ENCODE measurements at places on chromosomes 7 and 10.

DNA sequence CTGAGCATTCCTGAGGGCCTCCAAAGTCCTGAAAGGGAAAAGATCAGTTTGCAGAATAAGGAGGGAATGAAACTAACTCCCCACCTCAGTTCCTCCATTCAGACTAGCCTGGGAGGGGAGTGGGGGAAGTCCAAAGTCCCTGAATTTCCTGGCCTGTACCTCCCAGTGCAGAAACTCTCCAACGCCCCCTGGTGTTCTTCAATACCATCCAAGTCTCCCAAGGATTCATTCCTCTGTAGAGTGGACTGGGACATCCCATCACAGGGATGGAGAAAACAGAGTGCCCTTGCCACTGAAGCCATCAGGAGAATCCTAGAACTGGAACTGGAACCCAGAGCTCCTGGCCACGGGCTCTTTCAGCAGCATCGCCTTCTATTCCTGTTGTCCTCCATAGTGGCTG lies 1.6 kb upstream of the COL13A1 start:
- no peak for DNase-seq

DNA sequence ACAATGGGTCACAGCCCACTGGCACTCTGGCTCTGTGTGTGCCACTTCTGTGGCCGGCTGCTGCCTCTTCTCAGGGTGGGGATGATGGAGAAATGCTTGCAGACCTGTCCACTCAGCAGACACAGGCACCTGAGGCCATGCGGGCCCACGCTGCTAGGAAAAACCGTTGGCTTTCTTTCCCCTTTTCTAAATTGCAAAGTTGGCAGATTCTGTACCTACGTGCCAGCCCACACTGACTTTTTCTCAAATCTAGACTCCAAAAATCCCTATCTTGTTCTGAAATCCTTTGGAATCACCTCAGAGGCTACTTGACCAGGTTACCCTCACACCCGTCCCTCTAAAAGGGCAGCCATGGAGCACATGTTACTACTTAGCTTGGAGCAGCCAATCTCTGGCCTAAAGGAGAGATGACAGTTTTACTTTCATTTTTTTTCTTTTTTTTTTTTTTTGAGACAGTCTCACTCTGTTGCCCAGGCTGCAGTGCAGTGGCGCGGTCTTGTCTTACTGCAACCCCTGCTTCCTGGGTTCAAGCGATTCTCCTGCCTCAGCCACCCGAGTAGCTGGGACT lies 99.4 kb downstream of the RNF216 start:
- no peak for DNase-seq

DNA sequence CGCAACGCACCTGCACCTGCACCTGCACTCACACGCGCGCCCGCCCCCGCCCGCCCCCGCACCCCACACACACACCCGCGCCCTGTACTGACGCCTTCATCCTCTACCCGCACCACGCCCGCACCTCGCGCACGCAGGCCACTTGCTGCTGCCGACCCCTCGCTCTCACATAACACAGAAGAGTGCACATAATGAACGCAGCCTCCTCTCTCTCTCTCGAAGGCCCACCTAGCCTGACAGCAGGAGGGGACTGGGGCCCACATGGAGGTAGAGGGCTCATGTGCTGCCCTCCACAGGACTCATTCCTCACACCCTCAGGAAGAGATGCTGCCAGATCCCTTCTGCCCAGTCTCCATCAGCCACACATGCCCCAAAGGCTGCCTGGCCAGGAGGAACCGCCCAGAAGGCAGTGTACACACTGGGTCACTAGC lies 432 bp upstream of the CAMK2B start:
- no peak for DNase-seq

DNA sequence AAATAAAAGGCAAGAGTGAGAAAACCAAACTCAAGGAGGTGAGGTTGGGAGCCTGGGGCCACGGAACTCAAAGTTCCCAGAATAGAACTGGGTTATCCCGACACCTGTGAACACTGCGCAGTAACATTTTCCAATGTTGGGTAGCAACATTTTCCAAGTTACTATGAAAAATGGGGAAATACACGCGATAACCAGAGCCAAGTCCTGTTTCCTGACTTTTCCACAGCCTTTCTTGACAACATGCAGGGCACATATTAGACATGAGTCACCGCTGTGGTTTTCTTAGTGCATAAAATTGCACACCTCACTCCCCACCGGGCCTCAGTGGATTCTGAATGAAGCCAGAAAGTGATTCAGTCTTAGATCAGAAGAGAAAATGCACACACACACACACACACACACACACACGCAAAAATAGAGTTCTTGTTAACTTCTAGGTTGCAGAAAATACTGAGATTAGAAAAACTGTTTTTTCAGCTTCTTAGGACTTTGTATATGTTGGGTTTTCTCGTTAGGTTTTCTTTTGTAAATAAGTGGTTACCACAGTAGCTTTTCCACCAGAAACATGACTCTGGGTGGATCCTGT lies 70.0 kb downstream of the CAMK1D start:
- peak; percentile 61 for DNase-seq

- DNase-seq = no peak
These were observed 29.4 kb upstream of the GPR26 start for GRCh38 chr10:123636598-123637325.

- no peak for DNase-seq
These were observed 1.4 kb upstream of the DRGX start for GRCh38 chr10:49397036-49397999.

- no peak for DNase-seq
These were observed 245.9 kb downstream of the KCNMA1 start for GRCh38 chr10:77391605-77392235.

DNA sequence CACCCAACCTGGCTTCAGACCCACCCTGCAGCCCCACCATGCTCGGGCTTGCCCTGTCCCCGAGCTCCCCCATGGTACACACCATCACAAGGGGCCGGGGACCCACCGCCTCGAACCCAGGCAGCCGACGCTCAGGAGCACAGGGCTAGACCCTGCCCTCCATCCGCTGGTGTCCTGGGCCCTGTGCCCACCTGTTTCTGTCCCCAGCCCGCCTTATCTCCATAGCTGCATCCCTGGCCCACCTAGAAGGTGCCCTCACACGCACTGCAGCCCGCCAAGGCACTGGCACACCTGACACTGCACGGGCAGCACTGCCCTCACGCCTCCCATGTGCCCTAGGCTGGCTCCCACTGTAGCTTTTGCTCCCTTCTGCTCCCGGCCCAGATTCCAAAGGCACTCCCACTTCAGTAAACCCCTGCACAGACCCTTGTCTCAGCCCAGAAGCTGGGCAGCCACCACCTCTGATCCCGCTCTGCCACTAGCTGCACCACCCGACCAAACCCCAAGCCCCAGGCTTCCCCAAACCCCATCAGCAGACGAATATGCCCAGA lies 17.1 kb downstream of the YKT6 start:
- no peak for DNase-seq

- no peak for DNase-seq
These were observed 331.4 kb upstream of the SHH start for GRCh38 chr7:156143683-156144082.

- DNase-seq = no peak
These were observed 156.9 kb upstream of the RHOBTB1 start for GRCh38 chr10:61100887-61101286.

GRCh38 chr10:115996031-115996430 lies 277.0 kb downstream of the GFRA1 start:
- DNase-seq = no peak

DNA sequence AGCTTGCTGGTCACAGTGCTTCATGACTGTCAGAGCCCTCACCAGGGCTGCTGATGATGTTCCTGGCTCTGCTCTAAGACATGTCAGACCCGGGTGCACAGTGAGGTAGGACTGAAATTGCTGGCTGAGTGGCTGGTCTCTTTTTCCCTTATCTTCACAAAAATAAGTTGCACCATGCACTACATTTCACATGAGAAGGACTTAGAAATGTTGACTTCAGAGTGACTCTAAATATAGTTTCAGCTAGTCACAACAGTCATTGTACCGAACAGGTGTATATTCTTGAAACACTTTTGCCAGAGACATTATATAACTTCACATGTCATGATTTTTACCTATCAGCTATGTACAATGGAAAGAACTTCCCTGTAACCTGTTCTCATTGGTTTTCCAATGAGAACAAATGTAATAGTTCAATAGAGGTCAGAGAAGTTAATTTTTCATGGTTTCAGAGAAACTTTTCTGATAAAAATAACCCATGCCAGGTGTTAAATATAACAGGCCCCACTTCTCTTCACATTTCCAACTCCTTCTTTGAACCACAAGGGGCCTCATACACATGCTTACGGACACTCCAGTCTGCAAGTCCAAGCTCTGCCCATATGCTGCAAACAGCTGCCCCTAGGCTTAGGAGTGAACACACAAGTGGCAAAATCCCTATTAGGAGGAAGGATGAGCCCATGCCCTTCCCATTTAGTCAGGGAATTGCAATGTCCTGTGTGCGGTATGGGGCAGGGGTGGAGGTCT lies 115.6 kb downstream of the CDK6 start:
- no peak for DNase-seq

DNA sequence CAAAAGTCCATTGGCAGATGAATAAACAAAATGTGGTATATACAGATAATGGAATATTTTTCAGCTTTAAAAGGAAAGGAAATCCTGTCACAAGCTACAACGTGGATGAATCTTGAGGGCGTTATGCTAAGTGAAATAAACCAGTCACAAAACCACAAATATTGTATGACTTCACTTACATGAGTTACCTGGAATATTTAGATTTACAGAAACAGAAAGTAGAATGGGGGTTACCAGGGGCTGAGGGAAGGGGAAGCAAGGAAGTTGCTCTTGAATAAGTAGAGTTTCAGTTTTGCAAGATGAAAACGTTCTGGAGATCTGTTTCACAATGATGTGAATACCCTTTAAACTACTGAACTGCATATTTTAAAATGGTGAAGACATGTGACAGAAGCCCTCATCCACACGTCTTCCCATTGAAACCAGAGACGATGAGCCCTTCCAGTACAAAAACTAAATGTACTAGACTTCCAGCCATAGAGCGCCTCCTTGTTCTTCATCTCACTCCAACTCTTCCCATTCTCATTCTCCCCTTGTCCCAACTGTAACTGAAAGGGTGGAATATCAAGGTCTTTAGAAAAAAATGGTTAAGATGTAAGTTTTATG lies 62.4 kb downstream of the MICU1 start:
- DNase-seq = peak; percentile 16

DNA sequence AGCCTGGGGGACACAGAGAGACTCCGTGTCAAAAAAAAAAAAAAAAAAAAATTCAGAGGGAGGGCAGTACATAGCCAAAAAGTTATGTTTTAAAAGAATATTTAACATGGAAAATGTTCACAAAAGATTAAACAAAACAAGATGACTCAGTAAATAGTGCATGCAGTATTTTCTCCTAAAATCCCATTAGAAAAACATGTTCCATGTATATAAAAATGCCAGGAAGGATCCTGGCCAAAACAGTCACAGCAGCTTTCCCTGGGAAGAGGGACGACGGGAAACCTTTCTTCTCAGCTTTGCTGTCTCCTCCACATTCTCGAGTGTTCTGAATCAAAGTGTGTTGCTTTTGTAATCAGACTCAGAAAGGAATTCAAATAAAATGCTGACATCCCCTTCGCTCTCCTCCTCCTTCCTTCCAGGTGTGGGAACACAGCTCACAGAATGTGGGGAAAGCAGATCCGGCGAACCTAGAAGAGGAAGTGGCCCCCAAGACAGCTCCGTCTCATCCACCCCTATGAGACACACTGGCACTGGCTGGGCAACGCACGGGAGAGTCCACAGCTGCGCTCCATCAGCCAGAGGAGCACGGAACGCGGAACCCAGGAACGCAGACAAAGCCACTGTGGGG lies 139.4 kb downstream of the MAD1L1 start:
- DNase-seq = no peak

GRCh38 chr7:26372704-26373103 lies 81.0 kb downstream of the SNX10 start:
- DNase-seq = no peak

GRCh38 chr10:75592791-75593643 lies 161.6 kb downstream of the LRMDA start:
- DNase-seq = no peak
